Heart left ventricle (tissue), 16 donors: ENCODE measurements at places on chromosomes 3 and 15. TPM values are rescaled to one million over a fixed set of nuclear protein-coding genes. Genes with fewer than 3 reads are reported as not detected.

CHRD gene
- 6.8 TPM for total RNA-seq

CORO2B gene
- 3.4 TPM for total RNA-seq

TRH gene
- not detected for total RNA-seq

TTLL13 gene
- 0.13 TPM for total RNA-seq

C15orf62 gene
- total RNA-seq: 1.1 TPM

AMIGO3 gene
- total RNA-seq: 1.4 TPM

KCTD6 gene
- total RNA-seq: 7.6 TPM

EIF4G1 gene
- 227 TPM for total RNA-seq

MAGI1 gene
- 27.5 TPM for total RNA-seq

GRCh38 chr15:60972866-60973265, 256.2 kb downstream of the RORA start:
- no peak for DNase-seq

- no peak for DNase-seq
Observed at GRCh38 chr3:189563853-189564563, 67.2 kb upstream of the TP63 start.

DNA sequence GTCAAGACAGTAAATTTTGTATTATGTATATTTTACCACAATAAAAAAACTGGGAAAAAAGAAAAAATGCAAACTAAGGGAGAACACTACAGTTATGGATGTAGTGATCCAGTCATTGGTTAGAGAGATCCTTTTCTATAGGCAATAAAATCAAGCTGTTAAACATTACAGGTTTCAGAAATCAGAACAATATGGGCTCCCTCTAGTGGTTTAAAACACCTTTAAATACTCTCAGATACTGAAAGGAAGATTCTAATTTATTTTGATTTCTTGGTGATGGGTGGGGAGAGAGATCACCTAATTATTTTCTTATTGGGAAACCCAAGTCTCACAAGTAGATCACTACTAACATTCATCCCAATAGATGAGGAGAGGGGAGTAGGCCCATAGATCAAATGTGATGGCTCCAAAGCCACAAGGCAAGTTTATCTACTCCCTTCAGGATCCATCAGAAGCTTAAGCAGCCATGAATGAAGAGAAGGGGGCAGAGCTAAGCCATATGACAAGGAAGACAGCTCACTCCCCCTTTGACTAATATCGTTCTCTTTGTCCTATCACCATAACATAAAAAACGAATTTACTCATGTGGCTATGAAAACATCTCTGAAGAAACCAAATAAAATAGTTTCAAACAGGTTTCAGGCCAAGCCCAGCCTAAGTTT, 118.6 kb downstream of the ANO10 start:
- DNase-seq: no peak

- no peak for DNase-seq
Observed at GRCh38 chr3:49278548-49278947, 1.5 kb upstream of the C3orf62 start.

- DNase-seq: no peak
Observed at GRCh38 chr15:67083135-67083762, 17.8 kb downstream of the SMAD3 start.

DNA sequence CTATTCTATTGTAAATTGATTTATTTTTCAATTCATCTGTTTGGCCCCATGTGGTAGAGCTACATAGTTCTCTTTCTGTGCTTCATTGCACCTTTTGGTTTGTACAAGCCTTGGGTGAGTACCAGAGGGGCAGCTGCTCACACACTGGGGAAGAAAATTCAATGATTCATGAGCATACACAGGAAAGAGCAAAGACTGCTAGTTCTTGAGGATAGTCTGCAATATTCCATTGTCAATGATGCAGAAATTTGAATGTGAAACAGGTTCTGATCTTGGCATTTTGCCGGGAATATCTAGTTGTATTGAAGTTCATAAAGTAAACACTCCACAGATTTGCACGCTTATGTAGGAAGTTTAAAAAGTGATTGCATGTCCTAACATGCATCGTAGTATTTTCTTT, 304.6 kb downstream of the NAALADL2 start:
- no peak for DNase-seq

DNA sequence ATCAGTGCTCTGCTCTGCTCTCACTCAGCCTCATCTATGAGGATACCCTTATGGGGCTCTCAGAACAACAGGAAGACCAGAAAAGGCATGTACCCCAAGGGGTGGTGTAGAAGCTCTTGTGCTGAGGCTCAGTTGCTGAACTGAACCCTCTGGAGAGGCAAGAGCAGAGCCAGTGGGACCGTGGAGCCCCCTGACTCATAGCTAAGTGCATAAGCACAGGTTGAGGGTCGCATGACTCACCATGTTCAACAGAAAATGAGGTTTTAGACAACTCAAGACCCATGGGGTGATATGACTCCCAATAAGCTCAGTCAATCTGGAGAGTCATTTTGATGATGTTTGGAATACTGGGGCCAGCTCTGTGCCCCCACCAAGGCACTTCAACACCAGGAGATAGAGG, 37.3 kb downstream of the CRYGS start:
- DNase-seq: no peak

DNA sequence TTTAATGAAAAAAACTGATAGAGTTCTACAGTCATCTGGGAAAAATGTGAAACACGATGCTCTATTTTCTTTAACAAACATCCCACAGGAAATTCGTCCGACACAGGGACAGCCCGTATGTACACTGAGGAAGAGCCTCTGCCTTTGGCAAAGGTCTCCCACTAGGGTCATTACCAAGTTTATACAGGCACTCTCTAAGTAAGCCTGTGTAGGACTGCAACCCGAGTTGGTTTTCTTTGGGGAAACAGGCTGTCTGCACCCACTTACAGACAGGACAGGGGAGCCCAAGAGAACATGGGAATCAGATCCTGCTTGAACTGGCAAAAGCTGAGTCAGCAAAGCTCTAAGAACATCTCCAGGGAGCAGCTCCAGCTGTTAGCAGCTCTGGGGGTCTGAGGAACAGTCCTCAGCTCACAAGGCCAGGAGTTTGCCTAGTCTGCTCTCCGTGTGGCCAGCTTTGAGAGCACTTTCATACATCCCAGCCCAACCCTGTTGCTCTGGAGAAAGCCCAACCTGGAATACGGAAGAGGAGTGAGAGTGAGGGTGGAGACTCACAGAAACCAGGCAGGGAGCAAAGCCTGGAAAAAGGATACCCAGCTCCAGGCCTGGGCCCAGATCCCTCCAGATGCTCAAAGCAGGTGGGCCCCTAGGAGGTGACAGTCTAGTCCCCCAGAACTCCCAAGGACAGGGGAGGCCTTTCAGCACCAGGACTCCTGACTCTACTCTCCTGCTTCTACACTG, 1.9 kb downstream of the TBC1D2B start:
- peak; percentile 34 for DNase-seq

DNA sequence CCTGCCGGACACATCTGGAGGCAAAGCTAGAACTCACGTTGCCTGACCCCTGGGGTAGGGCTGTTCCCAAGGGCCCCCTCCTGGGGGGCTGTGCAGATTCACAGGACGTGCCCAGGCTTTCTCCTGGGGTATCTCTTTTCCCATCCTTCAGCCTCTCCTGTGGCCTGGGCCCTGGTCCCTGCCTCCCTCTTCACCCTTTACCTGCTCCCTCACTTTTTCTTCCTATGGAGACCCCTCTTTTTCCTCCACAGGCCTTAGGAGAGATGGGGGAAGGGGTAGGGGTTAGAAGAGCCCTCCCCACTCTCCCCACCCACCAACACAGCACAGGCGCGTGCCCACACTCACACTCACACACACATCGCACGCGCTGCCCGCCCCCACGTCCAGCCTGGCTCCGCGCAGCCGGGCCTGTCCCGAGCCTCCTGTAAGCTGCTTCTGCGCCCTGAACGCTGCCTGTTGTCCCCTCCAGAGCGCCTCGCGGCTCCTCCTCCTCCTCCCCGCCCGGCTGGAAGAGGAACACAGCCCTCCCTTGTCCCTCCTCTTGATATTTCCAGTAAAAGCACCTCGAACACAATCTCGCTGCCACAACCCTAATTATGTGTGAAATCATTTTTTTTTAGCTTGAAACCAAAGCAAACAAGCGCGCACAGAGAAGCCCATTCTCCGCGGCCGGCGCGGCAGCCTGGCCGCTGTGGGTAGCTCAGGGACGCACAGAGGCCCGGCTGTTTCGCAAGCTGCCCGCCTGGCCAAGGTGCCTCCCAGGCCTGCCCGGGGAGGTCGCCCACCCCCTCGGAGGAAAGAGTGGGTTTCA, 33.9 kb upstream of the ACAN start:
- no peak for DNase-seq

DNA sequence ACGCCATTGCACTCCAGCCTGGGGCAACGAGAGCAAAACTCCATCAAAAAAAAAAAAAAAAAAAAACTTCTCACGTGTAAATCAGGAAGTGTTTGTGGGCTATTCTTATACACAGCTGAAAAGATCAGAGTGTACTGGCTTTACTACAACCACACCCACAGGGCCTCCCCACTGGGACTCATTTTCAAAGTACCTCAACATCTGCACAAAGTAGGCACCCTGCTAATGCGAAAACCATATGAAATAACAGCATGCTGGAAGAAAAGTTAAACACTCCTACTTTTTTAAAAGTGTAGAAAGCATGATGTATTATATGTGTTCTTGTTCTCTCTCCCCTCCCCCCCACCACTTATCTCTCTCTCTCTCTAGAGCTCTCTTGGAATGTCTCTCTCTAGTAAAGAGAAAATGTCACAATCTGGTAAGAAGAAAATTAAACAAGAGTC, 11.1 kb downstream of the UACA start:
- DNase-seq: peak; percentile 83

DNA sequence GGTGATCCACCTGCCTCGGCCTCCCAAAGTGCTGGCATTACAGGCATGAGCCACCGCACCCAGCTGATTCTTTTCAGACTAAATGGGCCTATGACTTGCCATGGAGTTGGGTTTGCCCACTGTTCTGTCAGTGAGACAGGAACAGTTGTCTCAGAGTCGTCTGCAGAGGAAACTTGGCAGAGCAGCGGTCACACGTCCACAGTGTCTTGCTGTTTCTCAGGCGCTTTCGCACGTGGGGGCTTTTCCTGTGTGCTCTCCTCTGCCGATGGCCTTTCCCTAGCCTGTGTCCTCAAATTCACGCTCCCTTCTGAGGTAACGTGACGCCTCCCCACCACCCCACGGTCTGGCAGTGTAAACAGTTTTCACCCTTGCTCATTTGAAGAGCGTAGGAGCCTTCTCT, 11.3 kb downstream of the TMEM44 start:
- no peak for DNase-seq

DNA sequence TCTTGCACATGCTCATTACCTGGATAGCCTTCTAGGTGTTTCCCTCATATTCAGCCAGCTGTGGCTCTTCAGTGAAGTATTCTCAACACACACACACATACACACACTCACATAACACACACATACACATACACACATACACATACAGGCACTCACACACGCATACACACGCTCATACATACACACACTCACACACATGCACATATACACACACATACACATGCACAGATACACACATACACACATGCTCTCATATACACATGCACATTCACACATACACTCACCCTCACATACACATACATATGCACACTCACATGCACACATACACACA, 41.2 kb downstream of the GRK7 start:
- DNase-seq: no peak

GRCh38 chr3:141303481-141304223, 64.7 kb upstream of the ZBTB38 start:
- peak; percentile 48 for DNase-seq

DNA sequence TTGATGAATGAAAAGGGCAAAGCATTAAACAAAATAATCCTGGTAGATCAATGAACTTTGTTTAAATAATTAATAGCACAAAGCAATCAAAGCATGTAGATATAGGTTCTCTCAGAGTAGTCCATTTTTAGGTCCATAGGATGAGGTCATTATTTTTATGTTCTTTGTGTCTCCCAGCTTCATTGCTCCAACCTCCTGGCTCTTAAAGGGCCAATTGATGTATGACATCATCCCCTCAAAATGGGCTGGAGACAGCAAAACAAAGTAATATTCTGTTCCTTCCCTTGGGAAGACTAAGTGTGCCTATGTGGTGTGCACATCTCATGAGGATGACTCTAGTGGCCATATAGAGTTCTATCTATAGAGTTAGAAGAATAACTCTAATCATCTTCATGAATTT, 49.5 kb downstream of the HMG20A start:
- DNase-seq: no peak

DNA sequence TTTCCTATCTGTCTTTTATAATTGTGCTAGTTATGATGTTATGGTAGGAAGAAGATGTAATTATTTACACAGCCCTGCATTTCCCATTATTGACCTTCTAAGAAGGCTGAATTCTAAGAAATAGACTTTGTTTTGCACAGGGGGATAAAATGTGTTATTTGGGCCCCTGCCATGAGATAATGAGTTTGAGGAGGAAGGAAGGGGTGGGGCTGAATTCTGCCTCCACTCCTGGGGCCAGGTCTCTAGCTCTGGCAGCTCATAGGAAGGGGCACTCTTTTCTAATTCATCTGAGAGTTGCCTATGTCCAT, 69.2 kb upstream of the GOLGA8B start:
- DNase-seq: no peak

DNA sequence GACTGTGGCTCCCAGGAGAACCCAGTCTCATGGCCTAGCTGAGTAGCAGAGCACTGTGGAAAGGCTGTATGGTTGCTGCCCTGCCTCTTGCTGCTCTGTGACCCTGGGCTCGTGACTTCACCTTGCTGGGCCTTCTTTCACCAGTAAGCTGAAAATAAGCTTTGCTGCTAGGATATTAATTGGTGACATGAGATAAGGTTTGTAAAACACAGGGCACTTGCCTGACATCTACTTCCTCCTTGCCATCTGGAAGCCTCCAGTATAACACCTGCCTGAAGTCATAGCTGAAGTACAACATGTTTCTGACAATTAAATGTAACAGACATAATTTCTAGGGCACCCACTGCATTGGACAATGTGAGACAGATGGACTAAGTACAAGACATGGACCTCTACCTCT, 53.6 kb downstream of the CLEC3B start:
- no peak for DNase-seq

- DNase-seq: no peak
Observed at GRCh38 chr3:80017369-80017768, 249.6 kb upstream of the ROBO1 start.

- no peak for DNase-seq
Observed at GRCh38 chr3:13264468-13264795, 155.7 kb downstream of the NUP210 start.

DNA sequence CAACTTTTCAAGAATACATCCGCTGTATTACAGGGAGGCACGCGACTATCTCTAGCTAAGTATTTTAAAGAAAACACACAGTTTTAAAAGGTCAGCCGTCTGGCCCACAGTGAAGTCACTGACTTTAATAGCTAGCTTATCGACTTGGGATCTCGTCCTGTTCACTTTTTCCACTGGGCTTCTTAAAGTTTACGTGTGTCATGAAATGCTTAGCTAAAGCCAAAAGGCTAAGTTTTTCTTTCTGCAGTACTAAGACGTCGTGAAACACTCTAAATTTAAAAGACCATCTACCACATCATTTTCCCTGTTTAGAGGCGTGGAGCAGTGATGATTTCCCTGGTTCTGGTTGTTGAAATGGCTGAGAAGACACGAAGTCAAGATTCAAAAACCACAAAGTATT, 27.1 kb downstream of the LRIG1 start:
- no peak for DNase-seq
